ENCODE measurements at places on chromosomes 12 and 14. TPM values are rescaled to one million over a fixed set of nuclear protein-coding genes. Genes with fewer than 3 reads are reported as not detected.
A peak's percentile ranks its signal among the peaks of the same experiment; 100 is the strongest.

DNA sequence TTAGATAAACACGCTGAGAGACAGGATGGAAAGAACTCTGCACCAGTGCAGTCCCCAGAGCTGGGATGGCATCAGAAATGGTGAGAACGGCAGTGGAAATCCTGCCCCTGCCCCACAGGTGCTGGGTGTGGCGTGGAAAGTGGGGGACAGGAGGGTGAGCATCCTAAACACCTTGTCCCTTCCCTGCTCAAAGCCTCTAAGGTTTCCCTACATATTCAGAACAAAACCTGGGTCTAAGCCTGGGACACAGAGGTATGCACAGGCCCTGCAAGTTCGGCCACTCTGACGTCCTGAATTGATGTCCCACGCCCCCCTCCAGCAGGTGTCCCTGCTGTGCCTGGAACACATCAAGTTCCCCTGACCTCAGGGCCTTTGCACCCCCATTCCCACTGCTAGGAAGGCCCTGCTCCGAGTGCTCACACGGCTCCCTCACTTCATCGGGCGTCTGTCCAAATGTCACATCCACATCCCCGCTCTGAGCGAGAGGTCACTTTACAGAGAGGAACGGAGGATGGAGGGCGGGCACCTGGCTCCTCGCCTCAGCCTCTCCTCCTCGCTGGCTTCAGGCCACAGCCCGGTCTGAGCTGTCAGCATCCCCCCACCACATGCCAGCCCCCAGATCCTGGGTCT, 38.5 kb upstream of the SFSWAP start:
- H3K27ac ChIP-seq, result no peak overlapping the region
- no peak for DNase-seq
- H3K36me3 ChIP-seq, result no peaks in the 10 kb centered on the region
- H3K4me1 ChIP-seq, result no peaks in the 10 kb centered on the region

Gene KIF26A
- 0.17 TPM for total RNA-seq

GRCh38 chr12:56990648-56991318, 15.6 kb downstream of the ZBTB39 start:
- peaks cover 23% of the 10 kb centered on the region for H3K4me1 ChIP-seq
- DNase-seq, result no peak
- no peaks in the 10 kb centered on the region for H3K36me3 ChIP-seq
- no peak overlapping the region for H3K27ac ChIP-seq
- peaks cover 3% of the 10 kb centered on the region for H3K27me3 ChIP-seq
- H3K4me3 ChIP-seq, result no peak overlapping the region

- no peak overlapping the region for H3K27ac ChIP-seq
- H3K4me1 ChIP-seq, result peaks cover 28% of the 10 kb centered on the region
- DNase-seq, result no peak
Observed at GRCh38 chr12:14995583-14996425, 23.0 kb downstream of the PDE6H start.

Gene MYH7
- total RNA-seq, result 0.05 TPM

Gene TEX22
- 7.4 TPM for total RNA-seq

- peaks cover 2% of the 10 kb centered on the region for H3K27me3 ChIP-seq
- no peak overlapping the region for H3K4me3 ChIP-seq
- H3K4me1 ChIP-seq, result no peaks in the 10 kb centered on the region
- peak; percentile 11 for DNase-seq
- H3K27ac ChIP-seq, result no peak overlapping the region
- H3K36me3 ChIP-seq, result no peaks in the 10 kb centered on the region
Observed at GRCh38 chr12:110245369-110245772, 35.7 kb upstream of the ATP2A2 start.

- H3K36me3 ChIP-seq, result peaks cover 43% of the 10 kb centered on the region
- no peak overlapping the region for H3K27ac ChIP-seq
- peaks cover 33% of the 10 kb centered on the region for H3K4me1 ChIP-seq
- DNase-seq, result no peak
- no peak overlapping the region for H3K4me3 ChIP-seq
Observed at GRCh38 chr12:117187421-117187820, 2.8 kb downstream of the FBXO21 start.

- H3K27ac ChIP-seq, result peak overlapping the region; percentile 10
- H3K27me3 ChIP-seq, result peaks cover 2% of the 10 kb centered on the region
- H3K4me1 ChIP-seq, result peaks cover 21% of the 10 kb centered on the region
Observed at GRCh38 chr12:68804657-68805591, 3.1 kb upstream of the MDM2 start.

DNA sequence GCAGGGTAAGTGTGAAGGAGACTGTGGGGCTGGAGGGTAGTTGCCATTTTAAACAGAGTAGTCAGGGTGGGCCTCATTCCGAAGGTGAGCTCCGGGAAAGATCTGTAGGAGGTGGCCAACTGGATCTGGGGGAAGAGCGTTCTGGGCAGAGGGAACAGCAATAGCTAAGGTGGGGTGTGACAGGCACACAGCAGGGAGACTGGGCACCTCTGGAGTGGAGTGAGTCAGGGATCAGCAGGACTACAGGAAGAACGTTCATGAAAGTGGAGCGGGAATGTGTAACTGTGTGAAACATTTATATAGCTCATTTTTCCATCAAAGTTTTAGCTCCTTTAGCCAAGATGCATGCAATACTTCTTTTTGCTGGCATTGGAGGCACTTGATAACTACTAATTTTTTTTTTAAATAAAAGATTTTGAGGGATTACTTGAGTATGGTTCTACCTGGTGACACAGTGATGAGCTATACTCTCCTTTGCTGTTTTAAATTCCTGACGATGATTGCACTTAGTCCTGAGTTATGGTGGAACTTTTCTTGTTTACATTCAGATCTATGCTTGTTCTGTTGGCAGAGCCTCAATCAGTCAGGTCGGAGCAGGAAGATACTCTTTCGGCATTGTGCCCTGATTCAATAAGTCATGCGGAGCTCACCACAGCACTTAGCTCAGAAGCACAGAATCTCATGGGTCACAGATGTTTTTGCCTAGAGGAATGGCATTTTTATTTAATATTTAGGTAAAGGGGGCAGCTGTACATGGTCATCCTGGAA, 106.4 kb downstream of the WIF1 start:
- H3K4me3 ChIP-seq, result no peak overlapping the region
- H3K4me1 ChIP-seq, result no peaks in the 10 kb centered on the region
- no peaks in the 10 kb centered on the region for H3K36me3 ChIP-seq

- no peaks in the 10 kb centered on the region for H3K27me3 ChIP-seq
- no peaks in the 10 kb centered on the region for H3K4me1 ChIP-seq
- DNase-seq, result no peak
- no peak overlapping the region for H3K4me3 ChIP-seq
Observed at GRCh38 chr12:79552192-79552591, 138.6 kb downstream of the PAWR start.

Data from activated T-helper 1 cell treated with anti-CD3 and anti-CD28 coated beads, Interleukin-12 subunit alpha, Interleukin-12 subunit beta, Interleukin-2, Interleukin-4 antibody, amounts not matched to agents 30 ng/mL and 10 ng/mL and 1 ng/mL, durations not matched to agents 14 hours and 24 hours and 36 hours (primary cell).